ENCODE measurements at places on chromosomes 12 and 14.
A peak's percentile ranks its signal among the peaks of the same experiment; 100 is the strongest.

DNA sequence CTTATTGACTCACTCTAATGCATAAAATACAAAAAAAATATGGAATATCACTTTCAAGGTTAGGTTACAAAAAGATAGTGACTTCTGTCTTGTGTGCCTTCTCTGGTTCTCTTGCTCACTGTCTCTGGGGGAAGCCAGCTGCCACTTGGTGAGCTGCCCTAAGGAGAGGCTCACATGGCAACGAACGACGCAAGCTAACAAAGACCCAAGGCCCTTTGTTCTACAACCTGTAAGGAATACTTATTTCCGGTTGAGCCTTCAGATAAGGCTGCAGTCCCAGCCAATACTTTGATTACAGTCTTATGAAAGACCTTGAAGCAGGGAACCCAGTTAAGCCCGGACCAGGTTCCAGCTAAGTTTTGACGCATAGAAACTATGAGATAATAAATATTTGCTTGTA lies 242.4 kb upstream of the TBX3 start:
- no peak for DNase-seq

DNA sequence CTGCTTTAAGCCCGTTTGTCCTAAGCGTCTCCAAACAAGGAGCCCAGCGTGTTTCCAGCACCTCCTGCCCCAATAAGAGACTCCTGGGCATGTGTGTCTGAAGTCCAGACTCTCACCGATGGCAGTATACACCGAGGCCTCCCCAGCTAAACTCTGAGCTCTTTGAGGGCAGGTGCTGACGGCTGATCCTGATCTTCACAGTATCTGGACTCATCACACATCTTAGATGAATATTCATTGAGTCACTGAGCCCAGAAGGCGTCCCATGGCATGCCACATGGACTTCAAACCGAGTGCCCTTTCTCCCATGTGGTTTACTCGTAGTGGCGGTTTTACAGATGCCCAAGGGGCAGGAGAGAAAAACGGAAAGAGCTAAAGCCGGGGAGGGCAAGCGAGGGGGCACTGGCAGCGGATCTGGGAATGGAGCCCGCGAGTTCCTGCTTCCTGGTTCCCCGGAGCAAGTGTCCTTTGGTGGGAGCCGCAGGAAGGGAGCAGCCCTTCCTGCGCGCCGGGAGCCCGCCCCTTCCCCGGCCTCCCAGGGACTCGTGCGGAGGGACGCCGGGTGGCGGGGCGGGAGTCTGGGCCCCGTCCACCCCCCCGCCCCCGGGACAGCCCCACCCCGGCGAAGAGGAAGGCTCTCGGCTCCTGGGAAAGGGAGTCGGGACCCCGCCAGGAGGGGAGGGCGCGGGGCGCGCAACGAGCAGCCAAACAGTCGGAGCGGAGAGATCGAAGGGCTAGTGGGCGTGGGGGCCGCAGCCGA lies 585 bp upstream of the TEAD4 start:
- DNase-seq = no peak

- no peak for DNase-seq
Measured at GRCh38 chr12:124150168-124150567, 144.7 kb upstream of the RFLNA start.

GRCh38 chr14:100350986-100351385 lies 27.8 kb downstream of the SLC25A47 start:
- DNase-seq = no peak

DNA sequence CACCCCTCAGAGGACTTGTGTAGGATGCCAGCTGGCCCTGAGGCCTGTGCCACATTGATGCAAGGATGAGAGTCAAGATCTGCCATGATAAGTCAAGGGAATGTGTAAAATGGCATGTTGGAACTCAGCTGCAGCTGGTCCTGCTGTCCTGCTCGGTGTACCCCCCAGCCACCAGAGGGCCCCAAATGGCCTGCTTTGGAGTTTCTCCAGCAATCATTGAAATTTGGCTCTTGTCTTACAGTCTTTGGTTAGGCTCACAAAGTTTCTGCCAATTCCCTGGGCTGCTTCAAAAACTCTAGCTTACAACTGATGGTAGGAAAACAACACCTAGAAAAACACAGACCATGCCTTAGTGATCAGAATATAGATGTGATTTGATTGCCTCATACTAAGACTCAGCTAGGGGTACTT lies 76.8 kb downstream of the HSD17B6 start:
- peak; percentile 71 for DNase-seq

- peak; percentile 89 for DNase-seq
Measured at GRCh38 chr12:130031571-130032189, 127.9 kb upstream of the TMEM132D start.

DNA sequence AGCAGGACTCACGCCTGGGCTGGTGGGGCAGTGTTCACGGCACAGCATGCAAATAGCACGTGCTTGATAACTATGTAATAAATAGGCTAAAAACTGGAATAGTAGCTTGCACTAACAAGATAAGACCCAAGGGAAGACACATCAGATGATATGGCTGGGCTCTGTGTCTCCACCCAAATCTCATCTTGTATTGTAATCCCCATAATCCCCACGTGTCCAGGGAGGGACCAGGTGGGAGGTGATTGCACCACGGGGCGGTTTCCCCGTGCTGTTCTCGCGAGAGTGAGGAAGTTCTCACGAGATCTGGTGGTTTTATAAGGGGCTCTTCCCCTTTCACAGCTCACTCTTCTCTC lies 46.9 kb downstream of the RIMBP2 start:
- no peak for DNase-seq

GRCh38 chr12:100927826-100928225 lies 133.2 kb downstream of the ANO4 start:
- DNase-seq = no peak

- no peak for DNase-seq
Measured at GRCh38 chr14:35213869-35214387, 78.3 kb upstream of the PSMA6 start.

DNA sequence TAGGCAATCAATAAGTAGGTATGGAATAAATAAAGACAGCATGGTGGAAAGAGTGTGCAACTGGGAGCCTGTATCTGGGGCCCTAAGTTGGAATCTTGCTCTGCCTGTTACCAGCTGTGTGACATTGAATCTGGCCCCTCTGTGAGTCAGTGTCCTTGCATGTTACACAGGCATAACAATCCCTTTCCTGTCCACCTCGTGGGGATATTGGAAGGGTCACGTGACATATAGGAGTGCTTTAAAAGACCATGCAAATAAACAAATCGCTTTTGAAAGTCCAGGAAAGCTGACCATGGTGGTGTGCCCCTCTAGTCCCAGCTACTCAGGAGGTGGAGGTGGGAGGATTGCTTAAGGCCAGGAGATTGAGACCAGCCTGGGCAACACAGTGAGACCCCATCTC lies 51.1 kb upstream of the VRK1 start:
- DNase-seq = no peak

DNA sequence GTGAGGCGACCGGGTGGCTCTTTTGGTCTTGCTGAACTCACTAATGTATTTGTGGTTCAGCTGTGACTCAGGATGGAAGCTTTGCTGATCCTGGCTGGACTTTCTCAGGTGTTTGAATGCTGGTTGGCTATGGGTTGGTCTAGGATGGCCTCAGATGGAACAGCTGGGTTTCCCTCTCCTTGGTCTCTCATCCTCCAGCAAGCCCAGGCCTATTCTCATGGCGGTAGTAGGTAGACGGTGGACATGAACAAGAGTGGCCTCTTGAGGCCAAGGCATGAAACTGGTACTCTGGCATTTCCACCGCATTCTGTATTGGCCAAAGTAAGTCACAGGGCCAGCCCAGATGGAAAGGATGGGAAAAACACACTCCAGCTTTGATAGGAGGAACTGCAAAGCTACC lies 11.8 kb upstream of the POLR3B start:
- no peak for DNase-seq

DNA sequence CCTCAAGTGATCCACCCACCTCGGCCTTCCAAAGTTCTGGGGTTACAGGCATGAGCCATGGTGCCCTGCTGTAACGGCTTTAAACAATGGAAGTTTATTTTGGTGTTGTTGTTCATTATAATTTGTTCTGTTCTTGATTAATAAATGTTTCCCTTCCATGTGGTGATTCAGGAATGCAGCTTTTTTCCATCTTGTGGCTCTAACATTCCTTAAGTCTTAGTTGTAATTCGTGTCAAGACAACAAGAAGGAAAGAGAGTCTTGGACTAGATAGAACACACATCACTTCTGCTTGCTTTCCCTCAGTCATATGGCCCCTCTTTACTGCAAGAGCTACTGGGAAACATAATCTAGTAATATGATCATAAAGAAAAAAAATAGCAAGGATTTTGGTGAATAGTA lies 211.6 kb downstream of the SLC6A15 start:
- no peak for DNase-seq
